ENCODE measurements at places on chromosomes 3 and 15. TPM values are rescaled to one million over a fixed set of nuclear protein-coding genes. Genes with fewer than 3 reads are reported as not detected.

The LIPH gene
- 0.84 TPM for polyA plus RNA-seq

The ATG3 gene
- polyA plus RNA-seq = 56.4 TPM

The TLR9 gene
- polyA plus RNA-seq = 0.59 TPM

The VIPR1 gene
- 4.4 TPM for polyA plus RNA-seq

The PLOD2 gene
- 35.4 TPM for polyA plus RNA-seq

The EOMES gene
- polyA plus RNA-seq = 0.78 TPM

The USP4 gene
- 57.8 TPM for polyA plus RNA-seq
